ENCODE measurements at places on chromosomes 16 and 17.
A peak's percentile ranks its signal among the peaks of the same experiment; 100 is the strongest.

- H3K36me3 ChIP-seq: no peaks in the 10 kb centered on the region
- DNase-seq: no peak
- no peak overlapping the region for H3K27ac ChIP-seq
- peak overlapping the region; percentile 63 for H3K4me3 ChIP-seq
- no peaks in the 10 kb centered on the region for H3K27me3 ChIP-seq
Measured at GRCh38 chr17:35087731-35088355, 24.3 kb upstream of the RFFL start.

- no peak for DNase-seq
- no peaks in the 10 kb centered on the region for H3K36me3 ChIP-seq
- no peak overlapping the region for H3K4me3 ChIP-seq
- no peak overlapping the region for H3K27ac ChIP-seq
Measured at GRCh38 chr17:62717889-62718288, 90.2 kb downstream of the MARCHF10 start.

GRCh38 chr16:87635541-87636049, 33.3 kb downstream of the JPH3 start:
- H3K36me3 ChIP-seq: no peaks in the 10 kb centered on the region
- H3K4me3 ChIP-seq: peak overlapping the region; percentile 40
- peaks cover 33% of the 10 kb centered on the region for H3K27me3 ChIP-seq
- H3K27ac ChIP-seq: no peak overlapping the region

DNA sequence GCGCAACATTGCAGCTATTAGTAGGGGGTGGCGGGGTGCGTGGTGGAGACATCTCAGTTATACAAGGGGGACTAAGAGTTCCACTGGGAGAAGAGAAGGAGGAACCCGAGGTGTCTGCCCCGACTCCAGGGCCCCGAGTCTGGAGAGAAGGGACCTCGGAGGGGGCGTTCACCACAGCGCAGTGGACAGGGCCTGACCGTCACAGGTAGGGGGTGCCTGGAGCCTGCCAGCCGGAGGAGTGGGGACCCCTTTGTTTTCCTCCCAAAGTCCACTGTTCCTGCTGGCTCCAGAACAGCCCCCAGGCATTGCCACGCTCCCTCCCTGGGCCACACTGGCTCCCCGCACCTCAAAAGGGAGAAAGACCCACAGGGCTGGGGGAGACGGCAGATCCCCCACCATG, 175.9 kb upstream of the TNRC6C start:
- H3K4me1 ChIP-seq: peaks cover 33% of the 10 kb centered on the region
- H3K27me3 ChIP-seq: no peaks in the 10 kb centered on the region
- DNase-seq: no peak
- no peak overlapping the region for H3K27ac ChIP-seq
- no peak overlapping the region for H3K4me3 ChIP-seq
- H3K36me3 ChIP-seq: no peaks in the 10 kb centered on the region

DNA sequence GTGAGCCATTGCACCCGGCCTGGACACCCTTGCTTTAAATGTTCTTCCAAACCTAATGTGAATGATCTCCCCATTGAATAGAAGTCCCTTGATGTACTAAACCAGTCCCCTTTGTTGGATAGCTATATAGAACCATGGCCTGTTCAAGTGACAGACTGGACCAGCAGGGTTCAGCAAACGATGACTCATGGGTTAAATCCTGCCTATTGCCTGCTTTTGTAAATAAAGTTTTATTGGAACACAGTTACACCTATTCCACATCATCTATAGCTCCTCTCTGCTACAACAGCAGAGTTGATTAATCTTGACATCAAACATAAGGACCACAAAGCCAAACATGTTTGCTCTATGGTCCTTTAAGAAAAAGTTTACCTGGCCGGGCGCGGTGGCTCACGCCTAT, 56.1 kb downstream of the CRISPLD2 start:
- no peak overlapping the region for H3K4me3 ChIP-seq
- H3K36me3 ChIP-seq: no peaks in the 10 kb centered on the region
- no peaks in the 10 kb centered on the region for H3K27me3 ChIP-seq
- no peaks in the 10 kb centered on the region for H3K4me1 ChIP-seq
- no peak for DNase-seq
- no peak overlapping the region for H3K27ac ChIP-seq

DNA sequence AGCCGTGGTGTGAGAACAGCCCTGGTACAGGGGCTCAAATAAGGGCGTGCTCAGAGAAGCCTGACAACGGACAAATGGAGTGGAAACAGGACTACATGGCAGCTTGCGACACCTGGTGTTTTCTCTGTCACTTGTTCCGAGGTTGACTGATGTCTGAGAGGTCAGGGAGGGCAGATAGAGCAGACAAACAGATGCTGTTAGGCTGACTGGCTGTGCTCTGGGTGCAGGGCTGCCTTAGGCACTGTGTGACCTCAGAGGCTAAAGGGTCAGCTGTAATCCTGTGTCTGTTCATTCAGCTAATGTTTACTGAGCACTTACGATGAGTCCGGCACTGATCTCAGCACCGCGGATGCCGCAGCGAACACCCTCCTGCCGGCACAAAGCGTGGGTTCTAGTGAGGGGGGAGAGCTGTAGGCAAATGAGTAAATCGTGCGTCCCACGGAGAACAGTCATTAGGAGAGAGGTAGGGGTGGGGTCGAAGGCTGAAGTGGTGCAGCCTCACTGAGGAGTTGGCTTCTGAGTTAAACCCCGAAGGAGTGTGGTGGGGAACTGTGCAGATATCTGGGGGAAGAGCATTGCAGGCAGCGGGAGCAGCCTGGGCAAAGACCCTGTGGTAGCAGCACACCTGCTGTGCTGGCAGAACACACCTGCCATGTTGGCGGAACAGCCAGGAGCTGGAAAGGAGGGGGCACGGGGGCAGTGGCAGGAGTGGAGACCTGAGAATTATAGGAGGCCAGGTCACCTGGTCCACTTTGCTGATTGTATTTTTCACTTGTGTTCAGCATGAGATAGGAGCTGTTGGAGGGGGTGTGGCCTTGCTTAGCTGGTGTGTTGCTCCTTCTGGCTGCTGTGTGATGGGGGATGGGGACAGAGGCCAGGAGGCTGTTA, 35.0 kb downstream of the GPT2 start:
- no peaks in the 10 kb centered on the region for H3K27me3 ChIP-seq
- H3K36me3 ChIP-seq: peaks cover 31% of the 10 kb centered on the region
- H3K27ac ChIP-seq: no peak overlapping the region
- DNase-seq: no peak

GRCh38 chr17:51372345-51373004, 112.1 kb downstream of the UTP18 start:
- no peak overlapping the region for H3K4me3 ChIP-seq
- peak; percentile 88 for DNase-seq
- no peaks in the 10 kb centered on the region for H3K36me3 ChIP-seq
- no peak overlapping the region for H3K27ac ChIP-seq
- H3K27me3 ChIP-seq: no peaks in the 10 kb centered on the region
- no peaks in the 10 kb centered on the region for H3K4me1 ChIP-seq

GRCh38 chr16:69761983-69762813, at the start of gene WWP2:
TSS of gene WWP2 (plus strand) at chr16:69762332. CDS start at chr16:69787011, 24,679 bp downstream.
- peak; percentile 86 for DNase-seq
- H3K27me3 ChIP-seq: no peaks in the 10 kb centered on the region
- peak within 1 kb of the TSS; percentile 89 for H3K4me3 ChIP-seq
- peak within 1 kb of the TSS; percentile 78 for H3K27ac ChIP-seq
- no peaks in the 10 kb centered on the region for H3K4me1 ChIP-seq

DNA sequence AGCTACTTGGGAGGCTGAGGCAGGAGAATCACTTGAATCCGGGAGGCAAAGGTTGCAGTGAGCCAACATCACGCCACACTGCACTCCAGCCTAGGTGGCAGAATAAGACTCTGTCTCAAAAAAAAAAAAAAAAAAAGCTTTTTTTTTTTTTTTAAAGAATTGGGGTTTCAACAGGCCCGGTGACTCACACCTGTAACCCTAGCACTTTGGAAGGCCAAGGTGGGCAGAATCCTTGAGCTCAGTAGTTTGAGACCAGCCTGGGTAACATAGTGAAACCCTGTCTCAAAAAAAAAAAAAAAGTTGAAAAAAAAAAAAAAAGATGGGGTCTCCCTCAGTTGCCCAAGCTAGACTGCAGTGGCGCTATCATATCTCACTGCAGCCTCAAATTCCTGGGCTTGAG, 6.6 kb upstream of the HEXIM2 start:
- H3K27ac ChIP-seq: no peak overlapping the region
- no peak overlapping the region for H3K4me3 ChIP-seq
- H3K36me3 ChIP-seq: no peaks in the 10 kb centered on the region
- DNase-seq: no peak

DNA sequence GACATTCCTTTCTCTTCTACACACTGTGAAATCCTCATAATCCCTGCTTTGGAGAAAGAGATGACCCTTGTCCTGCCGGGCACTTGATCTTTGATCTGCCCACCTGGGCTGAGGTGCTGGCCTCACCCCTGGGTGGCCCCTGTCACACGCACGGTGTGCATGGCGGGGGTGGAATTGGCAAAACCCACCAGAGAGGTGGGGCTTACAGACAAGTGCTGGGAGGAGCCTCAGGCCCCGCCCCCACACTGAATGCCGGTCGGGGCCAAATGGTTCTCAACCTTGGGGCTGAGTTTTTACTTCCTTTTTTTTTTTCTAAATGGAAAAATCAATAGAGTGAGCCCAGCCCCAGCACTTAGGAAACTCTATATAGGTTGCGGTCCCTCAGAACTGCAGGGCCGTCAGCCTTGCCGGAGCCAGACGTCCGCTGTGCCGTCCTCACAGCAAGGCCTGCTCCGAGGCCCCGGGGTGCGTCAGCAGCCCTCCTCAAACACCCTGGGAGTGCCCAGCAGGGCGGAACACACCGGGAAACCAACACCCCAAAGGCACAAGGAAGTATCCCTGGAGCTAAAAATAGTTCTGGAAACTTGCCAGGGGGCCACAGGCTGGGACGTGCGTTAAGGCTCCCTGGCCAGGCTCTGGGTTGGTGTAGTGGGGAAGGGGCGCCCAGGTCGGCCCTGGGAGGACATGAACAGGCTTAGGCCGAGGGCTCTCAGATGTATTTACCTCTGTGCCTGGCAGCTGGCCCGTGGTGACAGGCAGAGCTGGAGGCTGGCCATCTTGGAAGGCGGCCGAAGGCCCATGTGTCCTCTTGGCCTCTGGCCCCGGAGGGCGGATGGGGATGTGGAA, 11.0 kb downstream of the GPRC5C start:
- no peaks in the 10 kb centered on the region for H3K4me1 ChIP-seq
- H3K27ac ChIP-seq: no peak overlapping the region
- DNase-seq: no peak
- H3K4me3 ChIP-seq: no peak overlapping the region

DNA sequence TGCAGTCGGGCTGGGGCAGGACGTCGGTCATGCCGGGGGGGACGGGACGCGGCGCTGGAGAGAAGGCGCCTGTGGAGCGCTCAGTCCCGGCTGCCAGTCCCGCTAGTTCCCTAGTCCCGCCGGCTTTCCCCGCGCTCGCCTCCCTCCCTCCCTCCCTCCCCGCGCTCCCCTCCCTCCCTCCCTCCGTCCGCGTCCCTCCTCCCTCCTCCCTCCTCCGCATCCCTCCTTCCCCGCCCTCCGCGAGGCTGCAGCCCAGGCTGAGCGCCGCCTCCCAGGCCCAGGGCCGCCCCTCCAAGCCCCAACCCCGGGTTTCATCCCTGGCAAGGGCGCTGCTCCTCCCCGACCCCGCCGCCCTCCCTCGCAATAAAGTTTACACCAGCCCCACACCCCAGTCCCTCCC, 34.8 kb downstream of the TIMM22 start:
- no peaks in the 10 kb centered on the region for H3K4me1 ChIP-seq
- no peak overlapping the region for H3K27ac ChIP-seq
- peak; percentile 81 for DNase-seq
- no peak overlapping the region for H3K4me3 ChIP-seq
- no peaks in the 10 kb centered on the region for H3K27me3 ChIP-seq

- no peak overlapping the region for H3K27ac ChIP-seq
- H3K27me3 ChIP-seq: no peaks in the 10 kb centered on the region
- no peak for DNase-seq
- no peak overlapping the region for H3K4me3 ChIP-seq
- no peaks in the 10 kb centered on the region for H3K36me3 ChIP-seq
Measured at GRCh38 chr17:76947309-76947708, 79.1 kb downstream of the MGAT5B start.

- peaks cover 68% of the 10 kb centered on the region for H3K36me3 ChIP-seq
- no peak overlapping the region for H3K4me3 ChIP-seq
- H3K27me3 ChIP-seq: no peaks in the 10 kb centered on the region
- no peak for DNase-seq
- no peak overlapping the region for H3K27ac ChIP-seq
- no peaks in the 10 kb centered on the region for H3K4me1 ChIP-seq
Measured at GRCh38 chr16:89273741-89274472, 56.4 kb downstream of the ZNF778 start.

DNA sequence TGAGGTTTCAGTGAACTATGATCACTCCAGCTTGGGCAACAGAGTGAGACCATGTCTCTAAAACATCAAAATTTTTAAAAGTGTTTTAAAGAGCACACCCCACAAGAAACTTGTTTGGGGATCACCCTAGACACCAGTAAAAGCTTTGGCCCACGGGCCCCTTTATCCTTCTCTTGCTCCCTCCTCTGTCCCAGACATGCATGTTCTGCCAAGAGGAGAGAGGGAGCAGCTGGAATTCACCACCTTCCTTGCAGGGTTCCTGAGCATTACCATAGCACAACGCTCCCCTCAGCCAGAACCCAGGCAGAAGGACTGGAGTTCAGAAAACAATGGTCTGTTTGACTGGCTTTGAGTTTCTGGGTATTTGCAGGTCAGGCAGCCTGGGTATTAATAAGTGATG, 214.3 kb upstream of the CDH5 start:
- no peaks in the 10 kb centered on the region for H3K27me3 ChIP-seq
- no peak for DNase-seq
- H3K4me3 ChIP-seq: no peak overlapping the region
- H3K36me3 ChIP-seq: no peaks in the 10 kb centered on the region

- H3K27ac ChIP-seq: no peak overlapping the region
- H3K36me3 ChIP-seq: no peaks in the 10 kb centered on the region
- no peak for DNase-seq
- no peaks in the 10 kb centered on the region for H3K4me1 ChIP-seq
- no peak overlapping the region for H3K4me3 ChIP-seq
Measured at GRCh38 chr17:34291721-34292348, 6.3 kb downstream of the CCL11 start.

DNA sequence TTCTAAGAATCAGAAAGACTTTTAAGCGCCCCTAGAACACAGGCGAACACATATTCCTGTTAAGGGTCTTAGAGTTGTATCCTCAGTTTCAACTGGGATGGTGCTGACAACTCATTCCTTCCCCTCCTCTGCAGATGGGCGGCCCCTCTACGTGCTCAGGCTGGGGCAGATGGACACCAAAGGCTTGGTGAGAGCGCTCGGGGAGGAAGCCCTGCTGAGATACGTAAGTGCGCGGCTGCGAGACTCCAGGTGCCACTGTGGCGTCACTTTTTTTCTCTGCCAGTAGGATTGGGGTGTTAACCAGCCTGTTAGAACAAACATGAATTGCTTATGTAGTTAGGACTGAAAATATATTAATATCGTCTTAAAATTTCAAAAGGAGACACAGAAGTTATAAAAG, 62.7 kb downstream of the SEC14L1 start:
- peaks cover 13% of the 10 kb centered on the region for H3K4me1 ChIP-seq
- DNase-seq: no peak
- H3K36me3 ChIP-seq: peaks cover 68% of the 10 kb centered on the region
- H3K4me3 ChIP-seq: no peak overlapping the region
- no peak overlapping the region for H3K27ac ChIP-seq

DNA sequence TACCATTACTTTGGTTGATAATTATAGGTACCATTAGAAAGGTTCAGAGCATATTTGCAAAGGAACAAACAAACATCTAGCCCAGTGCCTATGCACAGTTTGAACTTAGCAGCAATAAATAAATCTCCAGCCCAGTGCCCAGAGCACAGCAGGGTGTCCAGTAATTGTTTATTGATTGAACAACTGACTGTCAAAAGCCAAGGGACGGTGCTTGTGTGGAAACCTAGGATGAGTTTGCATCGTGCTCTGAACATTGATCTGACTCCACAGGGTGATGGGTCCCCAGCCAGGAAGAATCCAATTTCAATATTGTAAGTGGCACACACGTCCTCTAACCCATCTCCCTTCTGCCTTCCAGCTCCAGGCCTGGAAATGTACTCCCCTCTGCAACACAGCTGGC, 625.5 kb upstream of the C16orf82 start:
- no peak for DNase-seq
- no peak overlapping the region for H3K4me3 ChIP-seq
- no peaks in the 10 kb centered on the region for H3K36me3 ChIP-seq
- H3K27ac ChIP-seq: no peak overlapping the region

Data from A673 (cell line).